Cardiac muscle cell (in vitro differentiated cells and primary cell): ENCODE measurements at places on chromosomes 11 and 22. TPM values are rescaled to one million over a fixed set of nuclear protein-coding genes. Genes with fewer than 3 reads are reported as not detected.

DNA sequence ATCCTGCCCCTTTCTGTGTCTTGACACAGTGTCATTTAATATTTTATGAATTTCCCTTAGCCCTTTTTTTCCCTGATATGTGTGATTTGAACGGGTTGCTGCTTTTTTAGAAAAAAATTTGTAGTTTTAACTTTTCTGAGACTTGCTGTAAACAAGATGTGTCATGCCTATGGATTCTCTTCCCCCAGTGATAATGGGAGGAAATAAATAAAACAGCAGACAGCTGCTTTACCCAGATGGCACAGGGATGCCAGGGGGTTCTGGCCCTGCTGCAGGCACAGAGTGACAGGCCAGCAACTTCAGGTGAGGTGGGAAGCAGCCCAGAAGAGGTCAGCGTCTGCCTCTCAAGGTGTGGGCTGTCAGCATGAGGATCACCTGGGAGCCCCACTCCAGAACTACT is 266.9 kb downstream of the KIRREL3 start:
- no peak for DNase-seq

The BEST1 gene
- 0.27 and 0.39 TPM in 2 replicates for total RNA-seq

DNA sequence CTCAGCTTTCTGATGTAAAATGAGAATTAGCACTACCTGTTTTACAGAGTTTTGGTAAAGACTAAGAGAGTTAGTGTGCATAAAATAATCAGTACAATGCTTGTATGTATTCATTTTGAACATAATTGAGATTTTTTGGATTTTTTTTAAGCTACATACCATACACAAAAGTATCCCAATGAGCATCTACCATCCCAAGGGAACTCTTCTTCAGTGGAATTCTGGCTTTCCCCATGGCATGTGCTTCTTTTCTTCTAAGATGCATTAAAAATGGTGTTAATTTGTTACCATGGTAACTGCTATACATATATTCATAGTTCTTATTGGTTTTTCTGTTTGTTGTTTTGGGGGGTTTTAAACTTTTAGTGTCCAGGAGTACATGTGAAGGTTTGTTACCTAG is 17.7 kb downstream of the OR8D1 start:
- DNase-seq: no peak

GRCh38 chr11:113551645-113552044 is 76.4 kb upstream of the DRD2 start:
- no peak for DNase-seq

DNA sequence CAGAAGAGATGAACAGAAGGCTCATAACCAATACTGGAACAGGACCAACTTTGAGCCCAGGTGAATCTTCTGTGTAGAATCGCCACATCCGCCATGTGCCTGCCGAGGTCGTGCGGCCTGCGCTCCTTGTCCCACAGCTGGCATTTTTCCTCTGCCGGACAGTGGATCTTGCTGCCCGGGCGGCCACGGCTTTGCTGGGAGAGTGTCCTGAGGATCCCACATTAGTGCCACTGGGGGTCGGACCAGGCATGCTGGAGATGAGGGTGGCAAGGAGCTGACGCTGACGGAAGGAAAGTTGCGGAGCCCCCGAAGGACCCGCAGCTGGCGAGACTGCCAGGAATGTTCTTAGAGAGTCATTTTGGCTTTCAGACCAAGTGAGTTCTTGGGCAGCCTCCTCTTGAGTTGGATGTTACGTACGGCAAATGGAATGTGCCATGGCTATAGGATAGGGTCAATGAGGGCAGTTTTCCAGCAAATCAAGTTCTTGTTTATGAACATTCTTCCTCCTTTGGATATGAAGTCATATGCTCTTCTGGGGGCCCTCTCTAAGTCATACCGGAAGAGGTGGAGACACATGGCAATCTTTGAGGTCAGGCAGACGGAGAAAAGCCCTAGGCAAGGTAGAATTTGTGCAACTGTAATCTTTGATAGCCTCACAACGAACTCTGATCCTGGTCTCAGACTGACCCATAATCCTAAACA is 57.4 kb upstream of the NUP160 start:
- DNase-seq: no peak

The RAPSN gene
- total RNA-seq: not detected in 2 replicates

The P2RY6 gene
- total RNA-seq: 0.07 and 0.39 TPM in 2 replicates

DNA sequence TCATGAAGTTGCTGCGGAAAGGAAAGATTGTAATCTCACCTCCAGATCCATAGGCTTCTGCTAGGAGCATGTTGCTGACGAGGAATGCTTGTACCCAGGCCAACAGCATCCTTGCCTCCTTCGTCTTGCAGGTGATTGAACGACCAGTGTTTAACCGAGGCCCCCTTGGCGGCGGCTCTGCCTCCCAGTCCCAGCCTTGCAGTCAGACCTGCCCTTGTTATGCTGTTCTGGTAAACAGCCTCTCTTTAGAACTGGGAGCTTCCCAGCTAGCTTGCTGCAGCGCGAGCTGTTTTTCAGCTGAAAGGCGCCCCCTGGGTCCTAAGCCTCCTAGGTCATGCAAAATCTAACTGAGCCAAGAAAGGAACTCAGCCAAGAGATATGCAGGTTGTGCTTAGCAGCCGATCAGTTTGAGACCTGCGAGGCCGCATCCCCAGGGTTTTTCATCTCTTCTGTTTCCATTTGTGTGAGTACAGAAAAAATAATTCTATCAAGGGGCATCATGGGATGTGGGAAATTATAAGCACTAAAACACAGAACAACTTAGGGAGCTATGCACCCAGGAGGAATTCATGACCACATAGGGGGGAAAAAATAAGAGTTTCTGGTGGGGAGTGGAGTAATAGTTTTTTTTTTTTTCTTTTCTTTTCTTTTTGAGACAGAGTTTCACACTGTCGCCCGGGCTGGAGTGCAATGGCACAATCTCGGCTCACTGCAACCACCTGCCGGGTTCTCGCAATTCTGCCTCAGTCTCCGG is at the start of gene PIK3IP1:
Gene PIK3IP1, minus strand, starts transcription at position 253 of the 754 bp plus-strand sequence. Its CDS starts 144 bp downstream, at position 109.
- DNase-seq: peak; percentile 92

The FAM180B gene
- total RNA-seq: not detected in 2 replicates

DNA sequence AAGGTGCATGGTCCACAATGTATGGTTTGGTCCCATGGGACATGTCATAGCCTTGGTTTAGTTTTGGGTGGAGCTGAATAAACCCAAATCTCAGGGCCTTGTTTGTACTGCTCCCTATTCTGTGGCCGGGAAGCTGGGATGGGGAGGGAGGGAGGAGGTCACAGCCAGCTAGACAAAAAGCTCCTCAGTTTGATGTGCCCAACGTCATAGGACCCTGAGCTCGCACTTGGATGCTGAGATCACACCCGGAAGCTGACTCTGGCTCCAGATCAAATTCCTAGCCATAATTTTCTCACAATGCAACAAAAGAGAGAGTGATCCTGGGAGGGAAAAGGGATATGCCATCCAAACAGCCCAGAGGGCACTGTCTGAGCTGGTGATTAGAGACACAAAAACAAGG is 1.5 kb downstream of the HSPB2 start:
- no peak for DNase-seq

The USP35 gene
- 25.1 and 35.0 TPM in 2 replicates for total RNA-seq

The ATL3 gene
- 3.1 and 4.6 TPM in 2 replicates for total RNA-seq

The SCGB2A2 gene
- total RNA-seq: not detected in 2 replicates

DNA sequence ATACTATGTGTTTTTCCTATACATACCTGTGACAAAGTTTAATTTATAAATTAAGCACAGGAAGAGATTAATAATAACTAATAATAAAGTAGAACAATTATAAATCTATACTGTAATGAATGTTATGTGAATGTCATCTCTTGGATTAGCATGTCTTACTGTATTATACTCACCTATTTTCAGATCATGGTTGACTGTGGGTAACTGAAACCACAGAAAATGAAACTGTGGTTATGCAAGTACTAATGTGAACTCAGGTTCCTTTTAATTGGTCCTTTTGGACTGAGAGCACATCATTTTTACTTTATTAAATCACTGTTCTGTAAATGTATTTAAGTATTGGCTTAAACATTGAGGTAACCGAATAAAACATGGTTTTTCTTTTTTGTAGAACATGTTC is 108.8 kb downstream of the PPP6R3 start:
- DNase-seq: no peak

The SYT9 gene
- 2.2 and 3.8 TPM in 2 replicates for total RNA-seq
